ENCODE measurements at places on chromosomes 3 and 15.

GRCh38 chr3:101495552-101495951 lies 17.5 kb downstream of the SENP7 start:
- no peak for DNase-seq

GRCh38 chr15:50365971-50366370 lies 11.0 kb upstream of the GABPB1 start:
- no peak for DNase-seq

GRCh38 chr3:110697961-110698360 lies 373.7 kb upstream of the NECTIN3 start:
- no peak for DNase-seq

GRCh38 chr3:116512281-116512680 lies 67.0 kb upstream of the LSAMP start:
- DNase-seq: no peak

GRCh38 chr15:53530761-53531160 lies 228.7 kb downstream of the WDR72 start:
- DNase-seq: no peak

GRCh38 chr15:81926981-81927380 lies 118.8 kb downstream of the MEX3B start:
- DNase-seq: no peak

GRCh38 chr15:66692808-66693596 lies 9.0 kb upstream of the SMAD6 start:
- DNase-seq: peak; percentile 20

GRCh38 chr15:91689377-91689776 lies 164.1 kb upstream of the SLCO3A1 start:
- DNase-seq: no peak

GRCh38 chr3:160661660-160662059 lies 15.3 kb upstream of the ARL14 start:
- DNase-seq: no peak

- no peak for DNase-seq
Observed at GRCh38 chr3:65408531-65409175, 630.1 kb downstream of the MAGI1 start.

- DNase-seq: no peak
Observed at GRCh38 chr3:179398574-179399231, 51.2 kb downstream of the MFN1 start.

GRCh38 chr3:102348904-102349303 lies 85.9 kb upstream of the ZPLD1 start:
- DNase-seq: no peak

GRCh38 chr3:13276438-13277195 lies 143.5 kb downstream of the NUP210 start:
- no peak for DNase-seq

DNA sequence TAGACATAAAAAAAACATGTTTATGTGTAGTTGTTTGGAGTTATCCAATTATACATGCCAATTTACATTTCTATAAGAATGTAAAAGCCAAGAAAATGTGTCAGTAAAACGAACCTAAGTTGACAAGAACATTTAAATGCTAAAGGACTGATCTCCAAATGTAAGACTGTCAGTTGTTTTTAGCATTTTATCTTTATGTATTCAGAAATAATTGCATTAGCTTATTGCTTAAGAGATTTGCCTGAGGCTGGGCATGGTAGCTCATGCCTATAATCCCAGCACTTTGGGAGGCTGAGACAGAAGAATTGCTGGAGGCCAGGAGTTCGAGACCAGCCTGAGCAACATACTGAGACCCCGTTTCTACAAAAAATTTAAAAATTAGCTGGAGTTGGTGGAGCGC lies 26.9 kb downstream of the PXK start:
- no peak for DNase-seq

GRCh38 chr15:56052395-56053045 lies 59.1 kb upstream of the NEDD4 start:
- DNase-seq: no peak

GRCh38 chr3:127081001-127081720 lies 98.2 kb downstream of the PLXNA1 start:
- DNase-seq: no peak

DNA sequence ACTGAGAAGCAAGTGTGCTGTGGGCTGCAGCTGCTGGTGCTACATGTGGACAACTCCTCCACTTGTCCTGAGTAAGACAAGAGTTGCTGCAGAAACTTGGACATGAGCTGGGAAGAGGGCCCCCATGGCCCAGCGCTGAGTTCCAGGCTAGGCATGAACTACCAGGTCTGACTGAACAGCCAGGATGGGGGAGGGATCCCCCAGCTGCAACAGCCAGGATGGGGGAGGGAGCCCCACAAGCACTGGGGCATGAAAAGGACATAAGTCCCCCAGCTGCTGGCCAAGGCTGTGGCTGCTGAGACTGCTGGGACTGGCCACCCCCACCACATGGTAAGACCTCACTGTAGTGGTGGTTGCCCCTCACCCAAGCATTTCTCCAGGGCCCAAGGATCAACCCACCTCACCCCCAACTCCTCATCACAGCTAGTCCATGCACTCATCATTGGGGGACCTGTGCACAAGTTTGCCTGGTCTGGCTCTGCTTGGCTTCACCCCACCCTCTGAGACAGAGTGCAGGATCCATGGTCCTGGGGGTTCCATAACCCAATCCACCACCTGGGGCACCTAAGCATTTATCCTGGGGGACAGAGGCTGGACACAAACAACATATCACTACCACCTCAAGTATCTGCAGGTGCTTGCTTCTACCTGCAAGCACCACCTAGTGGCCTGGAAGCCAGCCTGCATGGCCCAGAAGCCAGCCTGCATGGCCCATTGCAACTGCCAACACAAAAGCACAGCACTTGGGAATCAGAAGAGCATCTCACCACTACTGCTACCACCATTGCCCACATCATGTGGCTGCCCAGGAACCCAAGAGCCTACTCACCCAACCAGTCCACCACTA lies 84.5 kb upstream of the STT3B start:
- DNase-seq: peak; percentile 21

DNA sequence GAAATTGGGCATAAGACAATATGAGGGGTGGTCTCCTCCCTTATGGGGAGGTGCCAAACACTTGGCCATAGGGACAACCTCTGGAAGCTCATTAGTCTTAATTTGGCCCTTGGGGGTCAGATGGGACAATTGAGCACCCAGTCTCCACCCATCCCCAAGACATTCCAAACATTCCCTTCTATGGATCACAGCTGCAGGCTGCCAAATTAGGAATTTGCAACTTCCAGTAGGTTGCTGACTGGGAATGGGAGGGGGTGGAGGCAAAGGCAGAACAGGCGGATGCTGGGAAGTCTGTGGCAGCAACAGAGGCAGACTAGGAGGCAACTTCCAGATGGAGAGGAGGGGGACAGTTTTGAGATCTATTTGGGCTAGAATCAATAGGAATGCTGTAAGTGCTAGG lies 1.4 kb upstream of the PDHB start:
- DNase-seq: no peak

GRCh38 chr15:64134345-64134829 lies 17.1 kb upstream of the SNX22 start:
- no peak for DNase-seq

GRCh38 chr3:82386647-82387046 lies 625.2 kb upstream of the GBE1 start:
- no peak for DNase-seq

- DNase-seq: no peak
Observed at GRCh38 chr3:184461219-184461618, 81.4 kb downstream of the CHRD start.

GRCh38 chr3:84727616-84728015 lies 231.2 kb upstream of the CADM2 start:
- no peak for DNase-seq

DNA sequence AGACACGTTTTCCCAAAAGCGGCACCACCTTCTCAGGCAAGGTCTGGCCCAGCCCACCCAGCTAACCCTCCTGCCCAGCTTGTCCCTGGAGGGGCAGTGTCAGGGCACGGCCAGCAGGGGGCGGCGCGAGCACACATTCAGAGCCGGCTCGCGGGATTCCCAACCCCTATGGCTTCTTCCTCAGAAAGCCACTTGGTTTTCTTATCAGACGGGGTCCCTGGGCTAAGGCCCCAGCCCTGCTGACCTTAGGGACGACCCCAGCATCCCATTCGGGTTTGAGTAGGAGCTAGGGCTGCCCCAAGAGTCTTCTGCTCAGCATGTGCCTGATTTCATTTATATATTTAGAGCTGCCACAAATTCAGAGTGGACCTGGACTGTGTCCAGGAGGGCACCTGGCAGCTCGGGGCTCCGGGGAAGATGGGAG lies 14.5 kb downstream of the RLBP1 start:
- peak; percentile 79 for DNase-seq

DNA sequence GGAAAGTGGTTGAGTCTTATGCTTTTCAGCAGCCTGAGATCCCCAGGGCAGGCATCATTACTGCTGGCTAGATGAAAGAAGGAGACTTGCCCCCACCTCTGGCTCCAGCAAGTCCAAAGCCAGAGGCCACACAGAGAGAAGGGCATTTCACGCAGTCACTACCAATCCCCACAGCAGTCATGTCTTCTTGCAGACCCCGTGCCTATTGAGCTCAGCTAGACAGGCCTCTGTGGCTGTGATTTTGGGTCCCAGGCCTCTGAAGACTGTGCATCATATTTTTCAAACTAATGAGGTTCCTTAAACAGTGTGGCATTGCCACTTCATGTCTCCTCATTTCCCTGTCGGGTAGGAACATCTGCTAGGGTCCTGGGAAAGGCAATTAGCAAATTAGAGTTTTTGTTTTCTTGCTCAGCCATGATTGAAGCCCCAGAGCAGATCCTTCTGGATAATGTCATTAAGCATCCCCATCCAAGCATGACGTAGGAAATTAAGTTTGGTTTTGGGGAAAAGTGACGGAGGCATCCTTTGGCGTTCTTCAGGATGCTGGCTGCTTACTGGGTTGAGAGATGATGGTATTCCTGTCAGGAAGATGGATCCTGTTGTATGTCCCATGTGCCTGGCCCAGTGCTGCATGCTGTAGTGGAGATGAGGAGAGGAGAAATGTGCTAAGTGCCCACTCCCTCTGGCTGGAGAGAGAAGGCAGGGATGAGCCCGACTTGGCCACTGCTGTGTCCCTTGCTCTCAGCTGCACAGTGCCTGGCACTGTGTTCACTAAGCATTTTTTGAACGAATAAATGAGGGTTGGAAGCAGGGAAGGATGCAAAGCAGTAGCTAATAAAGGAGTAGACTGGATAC lies 7.0 kb downstream of the SPSB4 start:
- no peak for DNase-seq

- no peak for DNase-seq
Observed at GRCh38 chr3:14143271-14144225, 18.7 kb downstream of the TMEM43 start.

- DNase-seq: no peak
Observed at GRCh38 chr3:29649815-29650547, 369.1 kb downstream of the RBMS3 start.

DNA sequence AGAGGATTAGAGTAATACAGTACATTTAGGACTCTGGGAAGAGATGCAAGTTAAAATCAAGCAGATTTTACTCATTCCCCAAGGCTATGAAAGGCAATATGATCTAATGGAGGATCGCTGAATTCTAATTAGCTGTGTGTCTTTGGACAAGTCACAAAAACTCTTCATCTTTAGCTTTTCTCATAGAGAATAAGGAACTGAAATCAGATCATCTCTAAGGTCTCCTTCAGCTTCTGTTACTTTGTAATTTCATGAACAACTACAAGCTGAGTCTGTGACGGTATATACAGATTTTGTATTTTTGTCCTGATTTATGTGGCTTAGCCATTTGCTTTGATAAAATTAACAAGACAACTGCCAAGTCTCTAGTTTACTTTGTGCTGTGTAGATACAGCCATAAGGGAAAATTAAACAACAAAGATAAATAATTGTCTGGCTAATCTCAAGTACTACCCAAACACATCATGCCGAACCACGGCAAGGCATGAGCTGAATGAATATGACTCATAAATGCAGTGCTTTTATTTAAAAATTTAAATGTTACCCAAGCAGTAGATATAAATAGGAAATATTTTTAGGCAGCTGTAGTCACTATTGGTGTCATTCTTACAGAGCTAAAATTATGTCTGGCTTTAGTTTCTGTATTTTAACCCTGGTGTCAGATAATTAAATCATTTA lies 81.5 kb downstream of the GAP43 start:
- no peak for DNase-seq

DNA sequence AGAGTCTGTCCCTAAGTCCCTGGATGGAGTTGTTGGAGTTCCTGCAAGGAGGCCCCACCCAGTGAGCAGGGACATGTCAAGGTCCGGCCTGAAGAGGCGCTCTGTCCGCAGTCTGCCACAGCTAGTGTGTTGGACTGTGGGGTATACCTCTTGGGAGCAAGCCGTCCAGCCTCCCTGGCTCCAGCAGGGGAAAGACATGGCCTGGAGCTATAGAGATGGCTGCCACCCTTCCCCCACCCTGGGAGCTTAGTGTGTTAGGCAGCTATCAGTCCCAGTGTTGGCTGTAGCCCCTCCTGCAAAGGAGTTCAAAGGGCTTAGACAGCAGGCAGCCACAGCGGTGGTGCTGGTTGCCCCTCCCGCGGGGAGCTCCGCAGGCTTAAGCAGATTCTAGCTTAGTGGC lies 20.3 kb downstream of the IMPG2 start:
- no peak for DNase-seq

DNA sequence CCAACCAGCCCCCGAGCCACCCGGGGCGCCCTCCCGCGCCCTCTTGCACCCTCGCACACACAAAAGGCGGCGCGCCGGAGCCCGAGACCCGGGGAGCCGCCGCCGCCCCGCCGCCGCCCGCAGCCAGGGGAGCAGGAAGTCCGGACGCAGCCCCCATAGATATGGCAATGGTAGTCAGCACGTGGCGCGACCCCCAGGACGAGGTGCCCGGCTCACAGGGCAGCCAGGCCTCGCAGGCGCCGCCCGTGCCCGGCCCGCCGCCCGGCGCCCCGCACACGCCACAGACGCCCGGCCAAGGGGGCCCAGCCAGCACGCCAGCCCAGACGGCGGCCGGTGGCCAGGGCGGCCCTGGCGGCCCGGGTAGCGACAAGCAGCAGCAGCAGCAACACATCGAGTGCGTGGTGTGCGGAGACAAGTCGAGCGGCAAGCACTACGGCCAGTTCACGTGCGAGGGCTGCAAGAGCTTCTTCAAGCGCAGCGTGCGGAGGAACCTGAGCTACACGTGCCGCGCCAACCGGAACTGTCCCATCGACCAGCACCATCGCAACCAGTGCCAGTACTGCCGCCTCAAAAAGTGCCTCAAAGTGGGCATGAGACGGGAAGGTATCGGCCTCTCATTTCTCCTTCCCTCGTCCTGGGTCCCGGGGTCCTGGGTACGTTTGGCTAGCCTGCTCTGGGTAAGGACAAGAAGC lies 1.6 kb downstream of the NR2F2 start:
- no peak for DNase-seq

- peak; percentile 42 for DNase-seq
Observed at GRCh38 chr3:100087198-100087597, 27.1 kb downstream of the FILIP1L start.

- DNase-seq: no peak
Observed at GRCh38 chr15:52171386-52171785, 19.8 kb downstream of the GNB5 start.
